ENCODE measurements at places on chromosomes 4 and X. TPM values are rescaled to one million over a fixed set of nuclear protein-coding genes. Genes with fewer than 3 reads are reported as not detected.
A peak's percentile ranks its signal among the peaks of the same experiment; 100 is the strongest.

- peaks cover 33% of the 10 kb centered on the region for H3K4me1 ChIP-seq
- H3K36me3 ChIP-seq = no peaks in the 10 kb centered on the region
- DNase-seq = no peak
- H3K4me3 ChIP-seq = no peak overlapping the region
- no peaks in the 10 kb centered on the region for H3K27me3 ChIP-seq
Observed at GRCh38 chr4:105191621-105192210, 45.0 kb downstream of the TET2 start.

DNA sequence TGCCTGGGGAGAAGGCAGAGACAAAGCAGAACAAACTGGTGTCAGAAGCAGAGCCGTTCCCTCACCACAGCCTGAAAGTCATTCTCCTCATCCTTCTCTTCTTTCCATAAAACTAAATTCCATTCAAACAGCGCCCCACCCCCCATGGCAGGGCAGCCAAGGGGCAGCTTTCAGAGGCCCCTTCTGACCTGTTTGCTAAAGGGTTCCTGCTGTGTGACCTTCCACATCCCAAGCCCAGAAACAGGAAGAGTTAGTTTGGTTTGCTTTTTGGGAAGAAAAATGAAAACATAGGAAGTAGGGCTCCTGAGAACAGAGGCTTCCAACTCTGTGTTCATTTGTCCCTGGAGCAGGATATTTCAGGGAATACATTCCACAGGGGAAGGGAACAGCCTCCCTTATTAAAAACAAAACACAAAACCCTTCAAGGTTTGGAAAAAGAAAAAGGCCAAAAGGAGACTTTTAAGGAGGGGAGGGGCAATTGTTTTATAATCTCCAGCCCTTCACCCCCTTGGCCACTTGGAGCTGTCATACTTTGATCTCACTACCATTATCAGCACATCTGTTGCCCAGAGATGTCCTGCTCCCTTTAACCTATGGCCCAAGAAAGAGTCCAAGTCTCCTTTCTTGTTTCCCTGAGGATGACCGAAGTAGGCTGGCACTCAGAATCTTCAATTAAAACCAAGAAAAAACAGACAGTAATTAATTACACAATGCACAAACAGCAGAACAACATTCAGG lies 25.3 kb downstream of the STARD8 start:
- peak overlapping the region; percentile 12 for H3K27ac ChIP-seq
- H3K27me3 ChIP-seq = no peaks in the 10 kb centered on the region
- peak; percentile 48 for DNase-seq
- H3K4me3 ChIP-seq = no peak overlapping the region
- H3K4me1 ChIP-seq = peaks cover 16% of the 10 kb centered on the region

- peaks cover 4% of the 10 kb centered on the region for H3K4me1 ChIP-seq
- H3K36me3 ChIP-seq = no peaks in the 10 kb centered on the region
- H3K4me3 ChIP-seq = no peak overlapping the region
- H3K27ac ChIP-seq = no peak overlapping the region
Observed at GRCh38 chr4:112290341-112290740, 4.6 kb upstream of the TIFA start.

GRCh38 chr4:186191200-186192065 lies at the start of gene CYP4V2:
Gene CYP4V2, plus strand, starts transcription at chr4:186191567. Its CDS starts 257 bp downstream, at chr4:186191824.
- H3K4me3 ChIP-seq = peak within 1 kb of the TSS; percentile 91
- H3K27me3 ChIP-seq = no peaks in the 10 kb centered on the region
- peaks cover 2% of the 10 kb centered on the region for H3K36me3 ChIP-seq
- peak within 1 kb of the TSS; percentile 99 for H3K27ac ChIP-seq
- DNase-seq = peak; percentile 85

DNA sequence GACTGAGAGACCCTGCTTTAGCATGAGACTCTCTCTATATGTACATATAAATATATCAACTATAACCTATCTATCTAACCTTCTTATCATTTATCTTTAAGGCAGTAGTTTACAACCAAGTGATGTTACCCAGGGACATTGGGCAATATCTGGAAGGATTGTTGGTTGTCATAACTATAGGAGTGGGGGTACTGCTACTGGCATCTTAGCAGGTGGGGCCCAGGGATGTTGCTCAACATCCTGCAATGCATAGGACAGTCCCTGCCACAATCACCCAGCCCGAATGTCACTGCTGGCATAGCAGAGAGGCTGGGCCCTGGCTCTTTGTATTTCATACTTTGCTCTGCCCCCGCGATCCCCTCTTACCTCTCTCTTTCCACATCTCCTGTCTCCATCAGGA lies 397.7 kb downstream of the IL15 start:
- H3K27ac ChIP-seq = no peak overlapping the region
- no peak for DNase-seq
- no peaks in the 10 kb centered on the region for H3K27me3 ChIP-seq
- peaks cover 6% of the 10 kb centered on the region for H3K4me1 ChIP-seq
- no peak overlapping the region for H3K4me3 ChIP-seq
- H3K36me3 ChIP-seq = no peaks in the 10 kb centered on the region

GRCh38 chr4:2067446-2068197 lies 8.5 kb downstream of the NAT8L start:
- H3K27ac ChIP-seq = no peak overlapping the region
- DNase-seq = no peak
- peaks cover 27% of the 10 kb centered on the region for H3K27me3 ChIP-seq
- H3K4me3 ChIP-seq = no peak overlapping the region

DNA sequence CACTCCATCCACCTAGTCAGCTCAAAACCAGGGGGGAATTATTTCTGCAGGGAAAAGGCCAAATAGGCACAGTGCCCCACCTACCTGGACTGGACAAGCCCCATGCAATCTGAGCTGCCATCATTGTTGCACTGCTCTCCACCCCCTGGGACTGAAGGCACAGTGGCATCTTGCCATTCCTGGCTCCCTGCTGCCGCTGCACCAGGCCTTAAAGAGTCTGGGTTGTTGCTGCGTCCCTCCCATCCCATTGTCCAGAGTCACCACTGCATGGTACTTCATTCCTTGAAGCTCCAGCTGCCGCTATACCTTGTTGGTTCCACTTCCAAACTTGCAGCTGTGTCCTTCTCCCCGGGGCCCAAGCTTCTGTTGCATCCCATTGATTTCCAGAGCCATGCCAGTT lies 629.7 kb downstream of the STIM2 start:
- no peaks in the 10 kb centered on the region for H3K27me3 ChIP-seq
- DNase-seq = no peak
- H3K27ac ChIP-seq = no peak overlapping the region
- H3K4me1 ChIP-seq = no peaks in the 10 kb centered on the region
- H3K36me3 ChIP-seq = no peaks in the 10 kb centered on the region

GRCh38 chrX:97849951-97850350 lies 966.2 kb downstream of the RPA4 start:
- H3K4me3 ChIP-seq = no peak overlapping the region
- DNase-seq = no peak
- H3K36me3 ChIP-seq = no peaks in the 10 kb centered on the region
- H3K27ac ChIP-seq = no peak overlapping the region
- no peaks in the 10 kb centered on the region for H3K4me1 ChIP-seq

- no peak for DNase-seq
- H3K4me3 ChIP-seq = no peak overlapping the region
- H3K27ac ChIP-seq = no peak overlapping the region
- H3K27me3 ChIP-seq = no peaks in the 10 kb centered on the region
- no peaks in the 10 kb centered on the region for H3K4me1 ChIP-seq
Observed at GRCh38 chrX:39665830-39666518, 431.8 kb downstream of the BCOR start.

DNA sequence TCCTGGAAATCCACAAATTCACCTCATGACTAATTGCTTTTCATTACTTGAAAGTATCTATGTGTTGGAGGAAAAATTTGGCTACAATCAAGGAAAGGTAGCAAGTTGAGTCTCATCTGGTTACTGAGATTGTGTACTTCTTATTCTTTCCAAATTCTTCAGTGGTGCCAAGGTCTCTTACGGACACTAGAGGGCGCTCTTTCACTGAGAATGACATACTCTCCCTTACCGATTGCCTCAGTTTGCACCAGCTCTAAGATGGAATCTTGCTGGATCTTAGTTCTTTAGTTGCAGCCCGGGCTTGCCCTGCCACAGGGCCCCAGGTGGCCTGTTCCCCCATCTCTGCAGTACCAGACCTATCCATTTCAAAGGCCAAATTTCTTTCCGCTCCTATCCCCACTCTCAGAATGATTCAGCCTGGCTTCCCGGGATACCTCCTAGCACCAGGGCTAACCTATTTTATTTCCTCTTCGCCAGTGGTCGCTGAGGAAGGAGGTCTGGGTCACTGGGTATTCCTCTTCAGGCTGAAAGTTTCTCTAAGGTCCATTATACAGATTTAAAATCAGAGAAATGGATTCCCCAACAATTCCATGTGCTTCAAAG lies 24.6 kb upstream of the GPR50 start:
- DNase-seq = peak; percentile 6
- H3K4me1 ChIP-seq = no peaks in the 10 kb centered on the region
- no peak overlapping the region for H3K27ac ChIP-seq
- H3K36me3 ChIP-seq = no peaks in the 10 kb centered on the region
- H3K27me3 ChIP-seq = peaks cover 4% of the 10 kb centered on the region
- no peak overlapping the region for H3K4me3 ChIP-seq

DNA sequence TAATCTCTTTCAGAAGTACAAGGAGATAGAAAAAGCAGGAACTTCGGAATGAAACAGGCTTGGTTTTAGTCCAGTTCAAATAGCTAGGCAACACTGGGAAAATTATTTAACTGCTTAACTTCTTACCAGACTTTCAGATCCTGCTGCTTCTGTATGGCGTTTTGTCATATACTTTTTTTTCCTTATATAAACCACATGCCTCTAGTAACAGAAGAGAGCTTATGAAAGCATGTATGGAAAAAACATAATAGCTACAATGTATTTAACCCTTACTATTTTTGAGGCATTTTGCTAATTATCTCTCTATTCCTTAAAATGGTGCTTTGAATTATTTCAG lies 439.6 kb downstream of the INPP4B start:
- no peaks in the 10 kb centered on the region for H3K27me3 ChIP-seq
- peaks cover 53% of the 10 kb centered on the region for H3K4me1 ChIP-seq
- H3K4me3 ChIP-seq = no peak overlapping the region
- peak overlapping the region; percentile 65 for H3K27ac ChIP-seq

- H3K4me3 ChIP-seq = no peak overlapping the region
- DNase-seq = no peak
- H3K4me1 ChIP-seq = no peaks in the 10 kb centered on the region
- no peaks in the 10 kb centered on the region for H3K27me3 ChIP-seq
Observed at GRCh38 chr4:103092245-103092644, 7.4 kb downstream of the BDH2 start.

GRCh38 chr4:149716728-149717127 lies 98.9 kb downstream of the IQCM start:
- no peak overlapping the region for H3K4me3 ChIP-seq
- H3K27ac ChIP-seq = no peak overlapping the region
- no peaks in the 10 kb centered on the region for H3K36me3 ChIP-seq
- no peaks in the 10 kb centered on the region for H3K27me3 ChIP-seq
- DNase-seq = no peak

GRCh38 chr4:165834116-165834515 lies 38.9 kb upstream of the TLL1 start:
- DNase-seq = no peak
- no peak overlapping the region for H3K4me3 ChIP-seq
- H3K4me1 ChIP-seq = no peaks in the 10 kb centered on the region
- H3K27ac ChIP-seq = no peak overlapping the region

GRCh38 chrX:53266914-53267313 lies 14.5 kb downstream of the IQSEC2 start:
- no peak overlapping the region for H3K4me3 ChIP-seq
- no peaks in the 10 kb centered on the region for H3K27me3 ChIP-seq
- no peak for DNase-seq
- no peaks in the 10 kb centered on the region for H3K4me1 ChIP-seq
- H3K36me3 ChIP-seq = no peaks in the 10 kb centered on the region
- H3K27ac ChIP-seq = no peak overlapping the region

The NPNT gene
- 32.6 TPM for polyA plus RNA-seq

The EOLA2 gene
- polyA plus RNA-seq = 39.2 TPM

The MAGEC2 gene
- polyA plus RNA-seq = not detected

The MMAA gene
- polyA plus RNA-seq = 7.1 TPM

The CPZ gene
- 0.70 TPM for polyA plus RNA-seq

The ARHGAP24 gene
- polyA plus RNA-seq = 6.7 TPM

The CT45A3 gene
- polyA plus RNA-seq = not detected

The MAOA gene
- 61.4 TPM for polyA plus RNA-seq

The GYG2 gene
- 0.73 TPM for polyA plus RNA-seq

All from heart right ventricle (tissue), 16 donors.